Ovary (tissue), 10 donors: ENCODE measurements at places on chromosomes 3 and 15. TPM values are rescaled to one million over a fixed set of nuclear protein-coding genes. Genes with fewer than 3 reads are reported as not detected.

GRCh38 chr3:170815340-170815739, 54.7 kb downstream of the RPL22L1 start:
- no peak for DNase-seq

DNA sequence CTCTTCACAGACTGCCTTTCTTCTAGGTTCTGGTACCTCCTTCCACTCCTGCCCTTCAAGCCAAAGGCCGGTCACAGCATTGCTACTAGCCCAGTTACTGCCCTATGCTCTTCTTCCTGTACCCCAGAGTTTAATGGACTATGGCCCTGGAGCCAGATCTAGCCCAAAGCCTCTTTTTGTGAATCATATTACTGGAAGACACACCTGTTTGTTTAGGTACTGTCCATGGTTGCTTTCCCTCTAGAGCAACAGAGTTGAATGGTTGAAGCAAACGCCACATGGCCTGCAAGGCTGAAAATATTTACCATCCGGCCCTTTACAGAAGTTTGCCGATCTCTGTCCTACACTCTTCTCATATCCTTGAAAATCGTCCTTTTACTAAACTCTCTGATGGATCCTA, 47.0 kb downstream of the PDZRN3 start:
- no peak for DNase-seq

GRCh38 chr3:66435989-66436388, 64.8 kb downstream of the LRIG1 start:
- no peak for DNase-seq

EPHB3 gene
- 7.3 TPM for polyA plus RNA-seq

DNA sequence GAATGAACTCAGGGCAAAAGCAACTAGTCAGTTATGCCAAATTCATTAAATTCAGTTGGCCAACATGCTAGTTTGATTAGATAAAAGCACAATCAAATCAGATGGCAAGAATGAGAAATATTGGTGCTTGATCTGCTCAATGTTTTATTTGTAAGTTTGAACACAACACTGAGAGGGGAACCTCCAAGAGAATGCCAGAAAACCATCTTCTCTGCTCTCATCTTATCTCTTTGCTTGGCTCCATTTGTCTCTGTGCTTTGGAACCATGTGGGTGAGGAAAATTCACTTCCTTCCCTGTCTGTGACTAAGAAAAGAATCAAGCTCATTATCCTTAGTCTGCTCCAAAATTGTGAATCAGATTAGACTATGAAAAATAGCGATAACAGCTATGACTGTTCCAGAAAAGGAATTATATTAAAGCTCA, 43.6 kb upstream of the DCBLD2 start:
- DNase-seq = no peak

DNA sequence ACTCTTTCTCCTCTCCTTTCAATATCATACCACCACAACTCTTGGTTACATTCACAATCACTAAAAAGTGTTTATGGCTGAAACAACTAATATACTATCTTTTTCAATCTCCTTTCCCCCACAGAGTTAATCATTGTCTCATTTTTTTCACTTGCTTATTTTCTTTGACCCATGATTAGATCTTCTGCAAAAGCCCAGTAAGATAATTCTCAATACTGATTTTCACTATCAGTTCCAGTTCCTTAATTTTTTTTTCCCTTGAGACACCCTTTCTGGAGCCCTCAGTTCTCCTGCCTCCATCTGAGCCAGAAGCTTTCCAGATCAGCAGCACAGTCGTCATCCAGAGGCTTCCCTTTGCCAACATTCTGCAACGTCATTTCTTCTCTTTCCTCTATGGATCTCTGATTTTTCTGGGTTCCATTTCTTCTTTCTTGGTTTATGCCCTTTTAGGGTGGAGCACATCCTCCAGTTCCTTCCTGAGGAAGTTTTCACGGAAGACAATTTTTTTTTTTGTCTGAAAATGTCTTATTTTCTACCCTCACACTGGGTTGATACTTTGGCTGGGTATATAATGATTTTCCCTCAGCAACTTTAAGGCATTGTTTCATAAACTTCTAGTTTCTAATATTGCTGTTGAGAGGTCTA, 88.7 kb upstream of the C15orf39 start:
- DNase-seq = no peak

GRCh38 chr3:189953551-189953950, 167.1 kb downstream of the P3H2 start:
- DNase-seq = no peak

B3GALNT1 gene
- polyA plus RNA-seq = 11.6 TPM

SMCO1 gene
- not detected for polyA plus RNA-seq

PLIN1 gene
- 1.2 TPM for polyA plus RNA-seq

CCDC50 gene
- polyA plus RNA-seq = 39.6 TPM

IL5RA gene
- polyA plus RNA-seq = 0.63 TPM

DNA sequence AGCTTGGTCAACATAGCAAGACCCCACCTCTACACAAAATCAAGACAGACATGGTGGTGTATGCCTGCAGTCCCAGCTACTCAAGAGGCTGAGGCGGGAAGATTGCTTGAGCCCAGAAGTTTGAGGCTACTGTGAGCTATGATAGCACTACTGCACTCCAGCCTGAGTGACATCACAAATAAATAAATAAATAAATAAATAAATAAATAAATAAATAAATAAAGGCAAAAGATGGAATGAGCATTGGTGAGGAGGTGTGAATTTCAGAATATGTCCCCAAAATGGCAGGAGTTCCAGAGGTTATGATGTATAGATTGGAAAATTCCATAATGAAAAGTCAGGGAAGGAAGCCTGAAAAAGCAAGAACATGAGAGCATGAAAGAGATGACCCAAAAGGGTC, 249.9 kb downstream of the MEX3B start:
- DNase-seq = no peak

DNA sequence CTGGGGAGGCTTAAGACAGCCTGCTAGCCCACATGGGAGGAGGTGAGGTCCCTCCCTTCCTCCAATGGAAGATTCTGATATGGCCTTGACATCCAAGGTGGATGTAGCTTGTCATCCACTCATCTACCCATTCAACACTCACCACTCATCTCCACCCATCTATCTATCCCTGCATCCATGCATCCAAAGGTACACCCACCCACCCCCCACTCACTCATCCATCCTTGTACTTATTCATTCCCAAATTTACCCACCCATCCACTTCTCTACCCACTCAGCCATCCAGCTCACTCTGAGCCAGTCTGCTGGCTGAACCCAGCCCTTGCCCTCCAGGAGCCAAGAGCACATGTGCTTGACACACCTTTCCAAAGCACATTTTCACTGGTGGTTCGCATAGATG, 189.7 kb downstream of the TLE3 start:
- DNase-seq = no peak

RGMA gene
- polyA plus RNA-seq = 33.6 TPM

SERINC4 gene
- polyA plus RNA-seq = 0.39 TPM

DNA sequence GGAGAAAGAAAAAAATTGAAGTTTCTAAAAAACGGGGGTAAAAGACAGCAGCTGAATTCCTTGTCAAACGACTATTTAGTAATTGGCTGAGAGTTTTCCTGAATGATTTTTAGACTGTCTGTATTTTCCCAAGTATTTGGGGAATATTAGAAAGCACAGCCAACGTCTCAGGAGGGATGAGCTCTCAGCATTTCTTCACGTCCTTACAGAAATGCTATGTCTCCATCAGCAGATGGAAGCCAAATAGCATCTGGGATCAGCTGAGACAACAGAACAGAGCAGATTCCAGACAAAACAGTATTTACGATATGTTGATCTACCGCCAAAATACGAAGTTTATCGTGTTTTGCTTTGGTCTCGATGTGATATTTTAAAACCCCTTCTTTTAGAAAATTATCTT, 5.3 kb upstream of the TMC3 start:
- DNase-seq = no peak

CAND2 gene
- polyA plus RNA-seq = 3.5 TPM

GRCh38 chr3:53230789-53231188, 25.0 kb downstream of the TKT start:
- no peak for DNase-seq

DNA sequence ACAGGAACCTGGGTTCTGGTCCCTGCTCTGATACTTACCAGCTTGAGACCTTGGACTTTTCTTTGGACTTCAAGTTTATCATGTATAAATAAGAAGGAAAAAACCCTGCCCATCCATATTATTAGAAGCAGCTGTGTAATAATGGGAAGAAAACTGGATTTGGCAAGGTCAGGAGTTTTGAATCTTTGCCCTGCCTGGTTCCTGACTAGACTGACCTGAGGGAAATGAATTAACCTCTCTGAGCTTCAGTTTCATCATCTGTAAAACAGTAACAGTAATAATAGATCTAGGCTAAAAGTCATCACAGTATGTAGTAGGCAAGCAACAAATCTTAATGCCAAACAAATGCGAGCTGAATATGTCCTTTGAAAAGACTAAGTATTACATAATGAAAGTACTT, 68.8 kb downstream of the FSIP1 start:
- DNase-seq = no peak

TERB2 gene
- polyA plus RNA-seq = not detected

LMAN1L gene
- not detected for polyA plus RNA-seq

DCUN1D1 gene
- 17.2 TPM for polyA plus RNA-seq

- DNase-seq = no peak
These were observed 9.4 kb downstream of the APBA2 start for GRCh38 chr15:28895146-28895545.

GRCh38 chr3:124779116-124779515, 48.9 kb downstream of the UMPS start:
- no peak for DNase-seq

DNA sequence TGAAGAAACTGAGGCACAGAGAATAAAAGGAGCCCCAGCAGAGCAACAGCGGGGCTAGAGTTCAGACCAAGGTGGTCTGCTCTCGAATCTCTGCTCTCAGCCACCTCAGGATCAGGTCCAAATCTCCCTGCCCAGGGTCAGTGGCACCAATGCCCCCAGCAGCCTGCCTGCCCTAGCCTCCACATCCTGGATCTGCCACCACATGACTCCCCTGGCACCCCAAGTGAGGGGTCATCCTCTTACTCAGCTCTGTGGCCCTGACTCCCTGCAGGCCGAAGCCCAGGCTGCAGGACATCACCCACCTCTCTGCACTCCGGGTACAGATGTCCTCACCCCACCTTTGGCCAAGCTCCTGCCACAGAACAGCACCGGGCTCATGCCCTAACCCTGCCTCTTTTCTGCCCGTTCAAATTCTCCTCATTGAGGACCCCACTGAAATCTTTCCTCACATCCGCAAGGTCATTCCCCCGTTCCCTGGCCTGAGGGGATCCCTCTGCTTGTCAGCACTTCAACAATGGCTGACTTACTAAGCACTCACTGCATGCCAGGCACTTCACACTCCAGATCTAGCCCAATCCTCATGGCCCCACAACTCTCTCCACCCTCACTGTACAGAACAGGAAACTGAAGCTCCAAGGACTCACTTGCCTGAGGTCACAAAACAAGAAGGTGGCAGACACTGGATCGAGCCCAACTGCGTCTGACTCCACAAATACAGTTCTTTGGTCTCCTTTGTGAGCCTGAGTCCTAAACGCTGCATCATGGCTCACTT, 4.3 kb downstream of the PPIB start:
- DNase-seq = no peak

DNA sequence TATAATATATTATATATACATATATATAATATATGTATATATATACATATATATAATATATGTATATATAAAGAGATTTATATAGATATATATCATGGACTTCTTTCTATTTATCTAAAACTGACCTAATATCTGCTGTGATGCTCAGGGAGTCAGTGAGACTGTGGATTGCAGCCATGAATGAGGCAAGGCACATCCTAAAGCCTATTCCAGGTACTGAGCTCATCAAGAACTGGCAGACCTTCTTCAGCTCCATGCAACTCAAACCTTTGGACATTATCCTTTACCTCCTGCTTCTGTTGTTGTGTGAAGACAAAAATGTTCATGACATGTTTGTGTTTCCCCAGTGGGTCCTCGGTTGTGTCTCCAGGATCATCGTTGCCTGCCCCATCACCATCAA, 7.7 kb upstream of the LPP start:
- no peak for DNase-seq

DNA sequence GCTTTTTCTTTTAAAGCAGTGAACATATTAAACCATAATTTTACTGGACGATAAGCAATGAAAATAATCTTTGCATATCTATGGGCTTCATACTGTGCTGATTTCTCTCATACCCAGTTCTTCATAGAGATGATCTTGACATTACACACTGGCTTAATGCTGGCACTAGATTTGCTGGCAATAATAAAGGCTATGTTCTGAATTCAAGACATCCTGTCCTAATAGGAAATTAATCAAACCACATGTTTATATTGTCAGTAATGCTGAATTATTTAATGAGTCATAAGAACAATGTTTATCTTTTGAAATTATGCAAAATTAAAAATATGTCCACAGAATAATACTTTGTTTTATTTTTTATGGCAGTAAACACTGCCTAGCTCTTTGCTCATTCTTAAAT, 643.2 kb downstream of the OTOL1 start:
- no peak for DNase-seq

DNA sequence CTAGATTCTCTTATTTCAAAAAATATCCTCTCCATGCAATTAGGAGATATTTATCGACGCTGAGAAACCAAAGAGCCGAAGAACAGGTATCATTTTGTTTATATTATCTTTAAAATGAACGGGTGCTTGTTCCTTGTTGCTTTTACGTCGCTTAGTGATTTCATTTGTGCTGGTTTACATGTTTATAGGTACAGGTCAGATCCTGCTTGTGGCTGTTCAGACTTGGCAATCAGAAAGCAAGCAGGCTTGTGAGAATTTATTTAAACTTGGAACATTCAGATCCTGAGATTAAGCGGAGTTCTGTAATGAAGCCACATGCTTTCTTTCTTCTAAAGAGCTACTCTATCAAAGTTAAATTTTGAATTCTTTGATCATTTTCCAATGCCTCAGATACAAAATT, 43.0 kb upstream of the ATP2C1 start:
- DNase-seq = no peak

GRCh38 chr3:32743934-32744333, 58.9 kb downstream of the CNOT10 start:
- no peak for DNase-seq

DNA sequence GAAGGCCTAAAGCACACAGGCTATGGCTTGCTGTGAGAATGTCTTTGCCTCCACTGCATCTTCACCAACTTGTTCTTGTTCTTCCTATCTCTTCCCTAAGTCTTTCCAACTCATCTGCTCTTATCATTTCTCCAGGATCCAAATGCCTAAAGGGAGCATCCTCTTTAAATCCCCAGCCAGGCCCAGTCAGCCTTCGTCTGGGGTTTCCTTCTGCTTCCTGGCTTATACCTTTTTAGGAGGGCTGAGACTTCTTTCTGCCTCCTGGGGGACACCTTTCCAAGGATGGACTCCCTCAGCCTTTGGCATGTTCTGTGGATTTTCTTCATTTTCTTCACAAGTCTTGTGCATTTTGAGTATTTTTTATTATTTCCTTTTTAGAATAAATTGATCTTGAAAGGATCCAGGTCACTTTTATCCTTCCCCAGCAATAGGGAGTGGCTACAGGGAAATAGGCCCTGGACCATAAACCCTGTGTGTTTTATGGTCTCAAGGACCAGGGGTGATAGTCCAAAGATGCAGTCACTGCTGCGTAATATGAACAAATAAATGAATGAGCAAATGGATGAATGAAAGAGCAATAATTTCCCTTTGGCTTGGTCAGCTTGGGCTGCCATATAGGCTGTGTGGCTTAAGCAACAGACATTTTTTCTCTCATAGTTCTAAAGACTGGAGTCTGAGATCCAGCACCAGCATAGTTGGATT, 122.1 kb upstream of the LRIG1 start:
- DNase-seq = no peak
